Stimulated activated CD4-positive, alpha-beta T cell treated with anti-CD3 and anti-CD28 coated beads, Interleukin-1b, Interleukin-23, amount 100 ng/mL, for 24 hours (primary cell): ENCODE measurements at places on chromosomes 11 and 22.

DNA sequence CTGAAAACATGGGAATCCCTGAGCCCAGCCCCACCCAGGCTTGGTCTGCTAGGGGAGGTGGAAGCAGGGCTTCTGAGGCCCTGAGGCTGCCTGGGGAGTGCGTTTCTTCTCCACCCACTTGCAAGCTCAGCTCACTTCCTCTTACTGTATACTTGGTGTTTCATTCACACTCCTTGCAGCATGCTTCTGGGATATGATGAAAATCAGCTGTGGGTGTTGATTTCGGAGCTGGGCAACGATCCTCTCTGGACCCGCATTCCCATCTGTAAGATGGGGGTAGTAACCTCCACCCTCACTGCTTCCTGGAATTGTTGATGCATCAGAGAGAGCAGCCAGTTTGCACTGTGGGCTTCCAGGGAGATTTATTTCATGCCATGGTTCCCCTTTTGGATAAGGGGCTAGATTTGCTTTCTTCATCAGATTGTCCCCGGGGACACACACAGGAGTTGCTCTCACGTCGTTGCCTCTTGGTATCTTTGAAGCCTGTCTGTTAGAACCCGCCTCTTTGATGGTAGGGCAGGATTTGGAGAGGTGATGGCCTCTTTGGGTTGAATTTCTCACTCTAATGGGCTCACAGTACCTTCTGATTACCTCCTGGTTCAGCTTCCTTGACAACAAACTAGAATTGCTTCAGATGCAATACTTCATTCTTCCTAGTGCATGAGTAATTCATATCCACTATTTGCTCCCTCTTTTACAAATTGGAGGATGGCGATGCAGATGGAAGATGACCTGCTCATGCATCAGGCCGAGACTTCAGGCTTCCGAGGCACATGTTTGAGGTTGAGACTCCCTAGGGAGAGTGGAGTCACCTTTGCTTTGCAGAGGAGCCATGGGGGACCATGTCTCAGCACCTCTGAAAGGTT lies 40.4 kb downstream of the BCR start:
- DNase-seq, result no peak

GRCh38 chr22:38320605-38321402 lies 3.6 kb upstream of the CSNK1E start:
- DNase-seq, result no peak

GRCh38 chr11:13423372-13423771 lies 39.6 kb downstream of the BTBD10 start:
- no peak for DNase-seq

DNA sequence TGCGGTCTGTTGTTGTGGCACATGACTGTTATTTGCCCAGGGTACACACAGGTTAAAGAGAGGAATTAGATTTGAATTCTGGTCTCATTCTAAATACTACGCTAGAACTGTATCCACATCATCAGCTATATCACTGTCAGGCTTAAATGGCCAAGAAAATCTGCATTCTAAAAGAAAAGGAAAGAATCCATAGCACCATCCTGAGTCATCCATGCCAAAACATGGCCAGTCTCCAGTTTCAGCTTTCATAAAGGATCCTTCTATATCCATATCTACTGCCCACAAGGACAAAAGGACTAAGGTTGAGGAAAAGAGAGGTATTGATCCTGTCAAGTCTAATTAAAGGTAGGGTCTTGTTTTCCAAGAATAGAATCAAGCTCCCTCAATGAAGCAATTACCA lies 73.6 kb upstream of the GDPD4 start:
- no peak for DNase-seq
